ENCODE measurements at places on chromosomes 13 and 19.

- DNase-seq = no peak
Measured at GRCh38 chr13:29619995-29620394, 24.5 kb upstream of the SLC7A1 start.

GRCh38 chr19:35249848-35250711, 1.3 kb downstream of the LSR start:
- no peak for DNase-seq

- DNase-seq = no peak
Measured at GRCh38 chr19:5220866-5221265, 119.7 kb downstream of the PTPRS start.

DNA sequence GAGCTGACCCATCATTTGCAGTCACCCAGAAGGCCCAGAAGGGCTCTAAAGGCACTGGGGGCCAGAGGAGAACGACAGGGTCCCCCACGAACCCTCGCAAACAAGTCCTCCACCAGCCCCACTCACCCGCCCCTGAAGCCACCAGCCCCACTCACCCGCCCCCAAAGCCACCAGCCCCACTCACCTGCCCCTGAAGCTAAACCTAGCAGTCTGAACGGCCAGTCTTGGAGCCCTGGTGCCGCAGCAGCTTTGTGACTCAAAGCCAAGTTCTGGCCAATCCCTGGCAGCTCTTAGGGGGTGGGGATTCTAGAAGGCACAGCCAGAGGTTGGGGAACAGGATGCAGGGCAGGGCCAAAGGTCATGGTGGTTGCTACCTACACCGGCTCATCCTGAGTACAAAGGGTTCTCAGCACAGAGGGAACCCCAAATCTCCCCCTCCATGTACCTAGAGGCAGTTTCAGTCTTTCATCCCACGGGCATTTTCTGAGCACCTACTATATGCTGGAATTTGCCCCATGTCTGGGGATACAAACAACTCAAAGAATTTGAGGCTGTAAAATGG, at the start of gene IQCN:
IQCN (minus strand) TSS at position 234 of the 562 bp plus-strand sequence. CDS start 4,974 bp downstream, outside the sequence.
- no peak for DNase-seq

DNA sequence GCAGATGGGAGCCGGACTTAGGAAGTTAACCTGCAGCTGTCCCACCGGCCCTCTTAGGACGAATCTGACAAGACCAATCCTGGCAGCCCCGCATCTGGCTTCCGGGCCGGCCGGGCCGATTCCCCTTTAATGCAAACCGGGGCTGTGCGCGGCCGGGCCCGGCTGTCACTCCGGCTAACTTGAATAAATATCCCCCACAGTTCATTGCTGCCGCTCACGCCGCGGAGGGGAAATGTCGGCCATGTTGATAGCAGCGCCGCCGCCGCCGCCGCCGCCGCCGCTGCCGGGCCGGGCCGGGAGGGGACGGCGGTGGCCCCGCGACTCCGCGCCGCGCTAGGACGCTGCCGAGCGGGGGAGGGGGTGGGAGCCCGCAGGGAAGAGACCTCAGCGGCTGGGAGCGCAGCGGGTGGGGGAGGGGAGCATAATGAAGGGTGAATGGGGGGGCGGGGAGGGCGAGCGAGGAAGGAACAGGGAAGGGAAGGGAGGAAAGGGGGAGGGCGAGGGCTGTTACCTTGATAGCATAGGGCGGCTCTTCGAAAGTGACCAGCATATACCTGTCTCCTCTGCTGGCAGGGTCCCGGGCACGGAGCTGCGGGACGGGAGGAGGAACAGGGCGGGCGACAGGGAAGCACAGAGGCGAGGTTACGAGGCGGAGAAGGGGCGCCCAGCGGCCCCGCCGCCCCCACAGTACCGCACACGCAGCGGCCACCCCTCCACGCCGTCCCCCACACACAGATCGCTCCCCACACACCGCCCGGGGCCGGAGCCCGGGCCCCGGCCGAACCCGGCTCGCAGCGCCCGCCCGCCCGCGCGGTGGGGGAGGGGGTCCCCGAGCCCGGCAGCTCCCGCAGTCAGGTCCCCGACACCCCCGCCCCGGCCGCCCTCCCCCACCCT, 1.1 kb downstream of the INTS6 start:
- DNase-seq = no peak

GRCh38 chr19:45070861-45071544, 5.3 kb downstream of the ZNF296 start:
- DNase-seq = no peak

DNA sequence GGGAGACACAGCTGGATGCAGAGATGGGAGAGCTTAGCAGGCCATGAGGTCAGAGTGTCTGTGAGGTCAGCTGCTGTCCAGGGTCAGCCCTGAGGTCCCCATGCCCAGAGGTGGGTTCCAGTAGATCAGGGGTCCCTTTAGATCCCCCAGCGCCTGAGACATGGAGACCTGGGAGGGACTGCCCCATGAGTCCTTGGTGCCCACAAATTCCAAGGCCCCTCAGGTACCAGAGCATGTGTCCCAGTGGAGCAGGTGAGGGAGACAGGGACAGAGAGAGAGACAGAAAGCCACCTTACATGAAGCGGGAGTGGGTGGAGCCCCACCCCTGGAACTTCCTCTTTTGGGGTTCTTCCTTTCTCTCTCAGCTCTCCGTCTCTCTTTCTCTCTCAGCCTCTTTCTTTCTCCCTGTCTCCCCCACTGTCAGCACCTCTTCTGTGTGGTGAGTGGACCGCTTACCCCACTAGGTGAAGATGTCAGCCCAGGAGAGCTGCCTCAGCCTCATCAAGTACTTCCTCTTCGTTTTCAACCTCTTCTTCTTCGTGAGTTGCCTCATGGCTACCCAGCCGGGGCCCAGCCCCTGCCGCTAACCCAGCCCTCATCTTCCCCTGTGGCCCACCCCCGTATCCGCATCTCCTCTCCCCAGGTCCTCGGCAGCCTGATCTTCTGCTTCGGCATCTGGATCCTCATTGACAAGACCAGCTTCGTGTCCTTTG, at the start of gene CD37:
CD37 (plus strand) TSS at position 336 of the 713 bp plus-strand sequence; CDS start at position 471, 135 bp downstream.
- no peak for DNase-seq

DNA sequence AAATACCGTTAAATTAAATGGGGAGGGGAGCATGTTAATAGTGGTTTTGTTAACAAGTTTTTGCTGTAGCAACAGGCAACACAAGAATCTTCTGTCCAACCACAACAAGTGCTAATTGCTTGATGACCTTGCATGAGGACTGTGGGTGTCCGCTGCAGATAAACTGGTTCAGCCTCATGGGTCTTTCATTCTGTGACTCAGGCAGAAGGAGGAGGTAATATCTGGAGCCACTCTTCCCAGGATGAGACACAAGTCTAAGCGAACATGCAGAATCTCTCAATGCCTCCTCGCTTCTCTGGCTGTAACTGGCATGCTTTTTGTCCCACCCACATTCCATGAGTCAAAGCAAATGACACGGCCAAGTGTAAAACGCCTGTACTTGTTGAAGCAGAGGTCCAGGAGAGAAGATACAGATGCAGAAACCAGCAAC, 56.6 kb upstream of the MYO16 start:
- DNase-seq = no peak

- DNase-seq = no peak
Measured at GRCh38 chr19:16391301-16392055, 66.9 kb downstream of the KLF2 start.

DNA sequence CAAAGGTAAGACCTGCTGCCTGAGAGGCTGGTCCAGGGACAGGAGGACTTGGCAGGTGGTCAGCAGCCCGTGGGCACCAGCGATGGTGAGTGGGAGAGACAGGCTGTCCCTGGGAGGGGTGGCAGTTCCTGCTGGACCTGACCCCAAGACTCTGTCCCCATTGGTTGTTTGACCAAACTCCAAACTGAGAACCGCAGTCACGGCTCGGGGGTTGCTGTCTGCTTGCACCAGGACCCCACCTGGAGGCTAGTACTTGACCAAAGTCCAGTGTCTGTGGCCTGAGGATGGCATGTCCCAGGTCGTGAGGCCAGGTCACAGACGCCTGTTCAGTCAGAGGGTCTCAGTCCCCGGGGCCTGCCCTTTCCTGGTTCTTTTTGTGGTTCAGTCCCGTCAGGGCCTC, 9.9 kb upstream of the ZNF14 start:
- DNase-seq = no peak

GRCh38 chr19:50952910-50953309, at the start of gene KLK5:
TSS of gene KLK5 (minus strand) at chr19:50953038. CDS start at chr19:50952657, 381 bp downstream.
- no peak for DNase-seq

DNA sequence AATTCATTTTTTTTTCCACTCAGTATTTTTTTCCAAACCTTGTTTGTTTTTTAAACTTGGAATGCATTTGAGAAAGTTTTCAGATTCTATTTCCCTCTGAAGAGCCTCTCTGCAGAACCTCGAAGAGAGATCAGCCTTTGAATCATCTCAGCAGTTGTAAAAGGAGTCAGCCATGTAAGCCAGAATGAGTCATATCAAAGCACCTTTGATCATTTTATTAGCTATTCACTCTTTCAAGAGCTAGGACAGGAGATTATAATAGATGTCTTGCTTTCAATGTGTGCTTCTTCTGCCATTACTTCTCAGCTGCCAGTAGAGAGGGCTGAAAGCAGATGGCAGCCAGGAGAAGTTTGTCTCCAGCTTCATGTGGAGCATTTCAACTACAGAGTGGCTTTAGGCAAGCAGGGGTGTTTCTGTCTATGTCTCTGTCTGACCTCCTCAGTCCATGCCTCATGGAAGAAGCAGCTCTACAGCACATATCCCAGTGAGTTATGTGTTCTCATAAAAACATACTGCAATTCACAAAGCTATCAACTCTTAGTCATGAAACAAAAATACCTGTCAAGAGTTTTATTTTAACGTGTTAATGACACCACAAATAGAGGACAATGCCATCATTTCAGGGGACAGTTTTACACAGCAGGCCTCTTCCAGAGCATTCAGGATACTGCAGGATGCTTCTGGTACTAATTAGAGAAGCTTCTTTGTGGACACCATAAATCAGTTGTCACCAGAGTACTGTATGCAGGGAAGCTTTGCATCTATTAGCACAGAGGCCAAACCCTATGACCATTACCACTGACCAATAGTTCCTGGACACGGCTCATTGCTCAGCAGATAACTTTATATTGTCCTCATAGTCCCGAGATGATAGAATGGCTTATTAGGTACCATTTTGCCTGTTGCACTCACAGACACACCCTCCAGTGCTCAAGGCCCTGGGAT, 94.3 kb downstream of the NHLRC3 start:
- no peak for DNase-seq

GRCh38 chr13:26979334-26979733, 192.3 kb downstream of the USP12 start:
- no peak for DNase-seq

GRCh38 chr13:78376033-78376432, 227.3 kb downstream of the POU4F1 start:
- no peak for DNase-seq

DNA sequence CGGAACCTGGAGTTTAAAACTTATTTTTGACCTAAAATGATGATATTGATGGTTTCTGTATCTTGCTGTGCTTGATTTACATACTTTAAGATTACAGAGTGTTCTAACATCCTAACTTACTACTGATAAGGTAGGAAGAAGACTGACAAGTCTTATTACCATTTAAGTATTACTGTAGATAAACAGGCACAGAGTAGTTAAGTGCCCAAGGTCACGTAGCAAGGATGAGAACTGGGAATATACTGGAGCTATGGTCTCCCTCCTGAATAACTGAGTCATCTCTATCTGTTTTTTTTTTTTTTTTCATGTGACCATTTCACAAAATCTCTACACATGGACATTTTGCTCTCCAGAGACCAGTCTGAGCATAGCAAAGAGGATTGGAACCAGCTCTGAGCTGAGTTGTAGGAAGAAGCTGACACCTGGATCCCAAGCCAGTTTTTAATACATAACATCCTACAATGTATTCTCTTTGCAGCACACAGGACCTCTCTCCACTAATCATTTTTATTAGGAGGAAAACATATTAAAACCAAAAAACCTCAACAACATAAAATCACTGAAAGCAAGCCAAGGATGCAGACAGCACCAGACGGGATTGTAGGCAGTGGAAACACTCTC, 173.5 kb downstream of the DNAJC15 start:
- DNase-seq = no peak

GRCh38 chr13:114152831-114153371, 20.5 kb upstream of the RASA3 start:
- DNase-seq = no peak

DNA sequence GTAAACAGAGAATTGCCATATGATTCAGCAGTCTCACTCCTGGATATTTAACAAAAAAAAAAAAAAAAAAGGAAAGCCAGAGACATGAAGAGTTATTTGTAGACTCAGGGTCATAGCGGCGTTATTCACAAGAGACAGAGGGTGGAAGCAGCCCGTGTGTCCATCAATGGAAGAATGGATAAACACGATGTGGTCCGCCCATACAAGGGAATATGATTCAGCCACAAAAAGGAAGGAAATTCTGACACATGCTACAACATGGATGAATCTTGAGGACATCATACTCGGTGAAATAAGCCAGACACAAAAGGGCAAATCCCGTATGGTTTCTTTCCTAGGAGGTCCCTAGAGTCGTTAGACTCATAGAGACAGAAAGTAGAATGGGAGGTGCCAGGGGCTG, 14.8 kb downstream of the ACSBG2 start:
- no peak for DNase-seq

All from GOT3 (cell line).